Kidney epithelial cell (primary cell): ENCODE measurements at places on chromosomes 16 and 17. TPM values are rescaled to one million over a fixed set of nuclear protein-coding genes. Genes with fewer than 3 reads are reported as not detected.

The LDHD gene
- 0.55 TPM in 1 of 2 replicates, not detected in the other for total RNA-seq

The KCNJ16 gene
- total RNA-seq = 4.1 and 4.7 TPM in 2 replicates

The DHX8 gene
- 29.9 and 30.7 TPM in 2 replicates for total RNA-seq

The KRTAP16-1 gene
- not detected in 2 replicates for total RNA-seq

The TPSG1 gene
- total RNA-seq = not detected in 2 replicates

The FOXN1 gene
- total RNA-seq = not detected in 2 replicates

The SF3B3 gene
- 103 and 140 TPM in 2 replicates for total RNA-seq

The TMEM220 gene
- total RNA-seq = 2.8 and 9.0 TPM in 2 replicates

The BEAN1 gene
- total RNA-seq = 6.7 and 8.8 TPM in 2 replicates

The PRR15L gene
- total RNA-seq = 0.27 and 0.92 TPM in 2 replicates

The ATP1B2 gene
- not detected in 2 replicates for total RNA-seq

The SOST gene
- not detected in 2 replicates for total RNA-seq

The GCGR gene
- total RNA-seq = not detected in 2 replicates

The LRRC46 gene
- total RNA-seq = 0.38 and 0.41 TPM in 2 replicates

The SDR42E1 gene
- 9.5 and 15.0 TPM in 2 replicates for total RNA-seq
